NCI-H2171 (cell line): ENCODE measurements at places on chromosomes 7 and 10.

- no peak for DNase-seq
Observed at GRCh38 chr10:96606216-96606615, 19.4 kb upstream of the TM9SF3 start.

DNA sequence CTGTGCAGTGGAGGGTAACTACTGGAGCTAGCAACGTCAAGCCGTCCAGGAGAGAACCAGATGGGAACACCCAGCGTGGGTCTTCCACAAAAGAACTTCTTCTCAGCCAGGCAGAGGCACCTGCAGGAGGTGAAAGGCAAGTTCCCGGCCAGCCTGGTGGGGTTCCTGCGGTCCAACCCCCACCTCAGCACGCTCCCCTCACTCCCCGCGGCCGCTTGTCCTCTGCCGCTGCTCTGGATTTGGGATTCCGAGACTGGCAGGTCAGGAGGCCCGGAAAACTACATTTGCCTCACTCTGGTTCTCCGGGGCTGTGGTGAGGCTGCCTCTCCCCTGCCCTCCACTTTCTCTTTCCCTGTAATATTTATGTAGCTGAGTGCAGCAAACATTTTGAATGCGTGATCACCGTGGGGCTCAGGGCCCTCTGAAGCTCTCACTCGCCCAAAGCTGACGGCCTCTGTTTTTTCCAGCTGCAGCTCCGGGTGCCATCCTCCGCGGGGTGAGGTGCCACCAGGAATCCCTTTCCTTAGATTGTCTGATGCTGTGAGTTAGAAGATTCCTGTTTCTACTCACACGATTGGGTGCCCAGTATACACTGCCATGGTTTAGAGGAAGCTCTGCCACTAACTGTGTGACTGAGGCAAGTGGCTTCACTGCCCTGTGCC lies 366.9 kb downstream of the DNAJB6 start:
- no peak for DNase-seq

- DNase-seq, result no peak
Observed at GRCh38 chr10:13000431-13000830, 1.1 kb downstream of the CCDC3 start.

- DNase-seq, result no peak
Observed at GRCh38 chr10:57964351-57964750, 303.3 kb downstream of the IPMK start.

GRCh38 chr7:28855538-28856217 lies 102.5 kb downstream of the TRIL start:
- DNase-seq, result no peak

- no peak for DNase-seq
Observed at GRCh38 chr10:71219918-71220688, 7.7 kb downstream of the UNC5B start.

DNA sequence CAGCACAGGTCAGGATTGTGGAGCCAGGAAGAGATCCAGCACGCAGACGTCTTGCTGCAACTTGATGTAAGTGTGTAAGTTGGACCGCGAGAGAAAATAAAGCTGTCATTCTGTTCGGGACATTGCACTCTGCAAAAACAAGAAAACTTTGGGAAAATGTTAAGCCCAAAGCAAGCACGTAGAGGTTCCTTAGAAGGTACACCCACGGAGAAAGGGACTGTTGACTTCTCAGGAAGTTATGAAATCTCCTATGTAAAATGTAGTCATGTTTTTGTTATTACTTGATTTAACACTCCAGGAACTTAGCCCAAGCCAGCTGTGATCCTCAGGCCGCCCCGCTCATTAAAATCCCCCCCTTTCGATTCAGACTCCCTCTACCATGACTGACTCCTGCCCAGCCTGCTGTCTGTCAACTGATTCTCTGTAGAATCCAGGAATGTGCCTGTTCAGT lies 196.1 kb upstream of the TCF7L2 start:
- no peak for DNase-seq

DNA sequence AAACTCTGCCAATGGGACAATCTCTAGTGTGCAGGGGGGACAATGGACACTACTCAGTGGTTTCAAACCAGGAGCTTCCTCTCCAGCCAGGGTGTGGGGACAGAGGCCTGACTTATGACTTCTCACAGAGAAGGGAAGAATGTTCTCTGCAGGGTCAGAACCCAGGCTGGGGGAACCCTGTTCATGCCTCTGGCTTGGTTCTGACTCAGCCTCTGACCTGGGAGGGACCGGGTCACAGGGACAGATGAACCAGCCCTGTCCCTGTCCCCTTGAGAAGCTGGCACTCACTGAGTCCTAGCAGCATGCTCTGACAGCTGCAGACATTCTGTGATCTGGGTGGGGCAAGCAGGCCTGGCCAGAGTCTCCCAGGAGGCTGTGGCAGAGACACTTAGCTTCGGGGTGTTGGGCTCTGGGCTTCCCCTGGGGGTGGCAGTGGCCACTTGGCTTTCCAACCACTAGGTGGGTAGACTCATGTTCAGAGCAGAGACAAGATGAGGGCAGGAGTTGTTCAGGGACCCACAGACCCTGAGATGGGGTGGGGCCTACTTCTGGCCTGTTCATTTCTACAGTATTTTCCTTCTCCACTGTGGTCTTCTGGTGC lies 13.6 kb downstream of the TSPAN15 start:
- no peak for DNase-seq

DNA sequence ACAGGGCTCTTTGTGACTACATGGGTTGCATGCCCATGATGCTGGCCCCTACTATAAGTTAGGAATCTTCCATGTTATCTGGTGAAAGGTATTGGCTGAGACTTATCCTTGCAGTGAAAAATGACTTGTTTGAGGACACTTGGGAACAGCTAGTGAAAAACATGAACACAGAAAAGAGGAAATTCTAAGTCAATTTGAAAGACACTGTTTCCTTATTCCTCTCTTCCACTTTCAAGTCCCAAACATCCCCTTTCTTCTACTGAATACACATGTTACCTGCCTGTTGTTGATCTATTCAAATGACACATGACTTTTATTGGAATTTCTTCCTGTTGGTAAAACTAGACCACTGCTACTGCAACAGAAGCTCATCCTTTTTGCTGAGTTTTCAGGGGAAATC lies 29.5 kb upstream of the PRKCQ start:
- no peak for DNase-seq

DNA sequence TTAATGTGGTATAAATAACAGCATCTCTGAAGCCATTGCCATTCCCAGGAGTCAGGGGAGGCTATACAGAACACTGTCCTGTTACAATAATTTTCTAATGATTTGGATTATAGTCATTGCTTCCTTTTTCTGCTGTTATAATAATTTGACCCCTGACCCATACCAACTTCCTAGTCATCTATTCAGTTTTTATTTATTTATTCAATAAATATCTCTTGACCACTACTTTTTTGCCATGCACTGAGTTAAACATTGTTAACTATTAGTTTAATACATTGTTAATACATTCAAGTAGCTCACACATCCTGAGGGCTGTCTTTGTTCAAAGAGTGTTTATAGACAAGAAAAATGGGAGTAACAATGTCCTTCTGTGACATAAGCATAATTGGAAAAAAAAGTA lies 235.5 kb upstream of the MEOX2 start:
- DNase-seq, result no peak

- DNase-seq, result no peak
Observed at GRCh38 chr10:72729528-72729927, 37.6 kb downstream of the MCU start.

GRCh38 chr10:123287594-123288247 lies 133.5 kb downstream of the BUB3 start:
- no peak for DNase-seq

DNA sequence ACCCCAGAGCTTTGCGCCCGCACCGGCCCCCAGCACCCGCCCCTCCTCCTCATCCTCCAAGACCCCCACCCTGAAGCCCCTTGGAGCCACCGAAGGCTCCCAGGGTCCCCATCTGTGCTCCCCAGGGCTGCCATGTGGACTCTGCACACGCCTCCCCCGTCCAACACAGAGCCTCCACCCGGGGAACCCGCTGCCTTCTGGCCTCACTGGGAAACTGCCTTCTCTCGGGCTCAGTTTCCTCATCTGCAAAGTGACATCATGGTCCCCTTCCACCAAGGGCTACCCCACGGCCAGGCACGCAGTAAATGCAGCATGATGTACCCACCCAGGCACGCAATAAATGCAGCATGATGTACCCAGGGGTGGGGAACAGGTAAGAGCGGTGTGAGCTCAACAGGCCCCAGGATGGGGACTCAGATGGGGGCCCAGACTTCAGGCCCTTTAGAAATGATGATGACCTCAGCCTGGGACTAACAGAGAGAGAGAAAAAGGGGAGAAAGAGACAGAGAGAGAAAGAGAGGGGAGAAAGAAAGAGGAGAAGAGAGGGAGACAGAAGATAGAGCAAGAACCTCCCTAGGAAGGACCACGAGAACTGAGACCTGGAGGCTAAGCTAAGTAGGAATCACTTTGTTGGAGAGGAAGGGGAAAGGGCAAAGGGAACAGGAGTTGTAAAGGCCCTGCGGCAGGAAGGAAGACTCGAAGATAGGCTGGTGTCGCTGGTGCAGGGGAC lies 2.5 kb upstream of the MICALL2 start:
- DNase-seq, result no peak

DNA sequence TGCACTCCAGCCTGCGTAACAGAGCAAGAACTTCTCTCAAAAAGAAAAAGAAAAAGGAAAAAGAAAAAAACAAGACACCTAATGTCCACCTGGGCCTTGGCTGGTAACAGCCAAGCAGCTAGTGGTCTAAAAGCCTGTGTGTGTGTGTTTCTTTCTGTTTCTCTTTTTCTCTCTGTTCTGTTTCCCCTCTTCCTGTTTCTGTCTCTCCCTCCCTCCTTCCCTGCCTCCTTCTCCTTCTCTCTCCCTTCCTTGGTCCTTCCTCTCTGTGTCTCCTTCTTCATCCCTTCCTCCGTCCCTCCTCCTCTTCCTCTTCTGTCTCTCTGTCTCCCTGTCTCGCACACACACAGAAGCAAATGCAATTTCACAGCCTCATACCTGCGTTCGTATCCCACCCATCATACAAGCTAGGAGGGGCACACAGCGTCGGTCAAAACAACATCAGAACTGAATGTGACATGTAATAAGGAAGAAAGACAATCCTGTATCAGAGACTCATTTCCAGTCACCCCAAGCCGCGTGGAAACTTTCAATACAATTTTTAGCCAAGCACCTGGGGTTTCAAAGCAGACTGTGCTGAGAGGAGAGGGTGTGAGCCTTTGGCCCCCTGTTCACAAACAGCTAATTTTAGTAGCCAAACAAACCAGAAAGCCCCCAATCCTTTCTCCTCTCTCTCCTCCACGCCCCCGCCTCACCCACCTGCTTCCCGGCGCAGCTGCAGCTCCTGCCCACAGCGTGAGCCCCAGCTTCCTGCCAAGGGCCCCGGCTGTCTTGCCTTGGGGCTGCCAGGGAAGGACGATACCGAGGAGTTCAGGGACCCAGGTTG lies 50.2 kb upstream of the GNA12 start:
- no peak for DNase-seq

GRCh38 chr7:90345595-90346335 lies 751 bp upstream of the GTPBP10 start:
- DNase-seq, result no peak

- DNase-seq, result no peak
Observed at GRCh38 chr10:51342381-51342780, 268.1 kb downstream of the PRKG1 start.

GRCh38 chr10:84540617-84541288 lies 212.4 kb downstream of the CCSER2 start:
- peak; percentile 52 for DNase-seq

GRCh38 chr10:45425621-45426563 lies 51.9 kb downstream of the ALOX5 start:
- DNase-seq, result no peak

DNA sequence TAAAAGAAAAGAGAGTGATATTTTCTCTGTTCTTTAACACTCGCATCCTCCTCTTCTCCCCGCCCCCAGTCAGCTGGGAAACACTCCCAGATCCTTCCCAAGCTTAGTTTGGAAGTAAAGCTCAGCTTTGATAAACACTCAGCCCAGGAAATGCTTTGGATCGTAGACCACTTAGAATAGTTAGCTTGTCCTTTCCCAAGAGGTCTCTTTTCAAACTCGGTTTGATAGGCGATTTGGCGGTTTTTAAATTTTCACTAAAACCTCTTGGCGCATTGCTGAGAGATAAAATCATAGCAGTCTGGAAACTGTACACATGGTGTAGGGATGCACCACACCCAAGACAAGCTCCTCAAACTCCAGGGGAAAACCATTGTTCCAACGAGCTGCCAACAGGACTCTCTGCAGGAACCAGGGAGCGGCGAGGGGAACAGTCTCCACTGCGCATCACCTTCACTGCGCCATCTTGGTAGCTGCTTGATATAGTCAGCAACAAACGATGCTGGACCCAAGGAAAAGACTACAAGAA lies 22.3 kb downstream of the SMURF1 start:
- DNase-seq, result no peak

DNA sequence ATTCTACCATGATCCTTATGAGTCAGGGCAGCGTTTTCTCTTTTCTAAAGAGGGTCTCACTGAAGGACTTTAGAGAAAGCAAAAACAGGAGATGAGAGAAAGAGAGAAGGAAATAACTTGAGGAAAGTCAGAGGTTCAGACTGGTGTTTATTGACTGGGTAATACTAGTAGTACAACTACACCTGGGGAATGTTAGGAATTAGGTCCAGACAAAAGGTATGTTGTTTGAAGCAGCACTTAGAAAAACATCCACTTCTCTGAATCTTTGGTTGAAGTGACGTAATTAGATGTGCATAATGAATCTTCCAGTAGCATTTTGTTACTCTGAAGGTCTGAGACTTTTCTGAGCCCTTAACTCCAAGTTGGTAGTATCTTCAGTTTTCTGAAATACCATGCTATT lies 380.3 kb upstream of the LRGUK start:
- DNase-seq, result no peak

GRCh38 chr10:95414844-95415485 lies 124.2 kb upstream of the PDLIM1 start:
- no peak for DNase-seq
